ENCODE measurements at places on chromosomes 11 and 22.

- no peak for DNase-seq
Measured at GRCh38 chr11:76795290-76795935, 12.3 kb downstream of the TSKU start.

GRCh38 chr11:128506999-128507611, 80.3 kb downstream of the ETS1 start:
- peak; percentile 62 for DNase-seq

DNA sequence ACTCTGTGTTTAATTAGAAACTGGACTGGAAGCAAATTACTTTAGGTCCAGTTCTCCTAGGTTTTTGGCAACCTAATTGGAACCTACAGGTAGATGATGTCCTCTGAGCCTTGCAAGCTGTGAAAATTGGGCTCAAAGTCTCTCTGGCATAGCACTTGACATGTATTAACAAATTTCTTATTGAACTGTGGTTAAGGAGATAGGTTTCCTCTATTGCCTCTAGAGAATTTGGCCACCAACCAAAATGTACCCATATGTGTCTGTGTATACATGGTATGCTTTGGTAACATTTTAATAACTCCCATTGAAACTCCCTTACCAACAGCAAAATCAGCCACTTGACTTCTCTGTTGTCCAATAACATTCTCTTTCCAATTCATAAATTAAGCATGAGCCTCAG, at the start of gene OR4D10:
Gene OR4D10, plus strand, starts transcription at position 301 of the 400 bp plus-strand sequence. CDS start 4,115 bp downstream, outside the sequence.
- DNase-seq: no peak

GRCh38 chr11:134037046-134037908, 31.6 kb upstream of the JAM3 start:
- no peak for DNase-seq

DNA sequence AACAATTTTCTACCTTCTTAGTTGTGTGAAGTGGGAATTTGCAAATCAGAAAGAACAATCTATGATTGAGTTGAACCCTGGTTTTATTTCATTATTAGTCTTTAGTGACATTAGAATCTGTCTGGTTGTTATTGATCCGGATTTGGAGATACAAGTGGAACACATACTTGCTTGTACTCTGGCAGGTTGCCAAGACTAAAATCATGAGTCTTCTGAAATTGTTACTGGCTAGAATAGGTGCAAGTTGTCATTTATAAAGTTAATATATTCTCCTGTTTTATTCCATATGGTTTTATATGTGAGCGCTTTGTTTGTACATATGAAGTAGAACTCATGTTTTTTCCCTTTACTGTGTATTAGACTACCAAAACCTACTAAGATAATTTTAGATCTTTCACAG, 23.0 kb downstream of the CCDC15 start:
- no peak for DNase-seq

DNA sequence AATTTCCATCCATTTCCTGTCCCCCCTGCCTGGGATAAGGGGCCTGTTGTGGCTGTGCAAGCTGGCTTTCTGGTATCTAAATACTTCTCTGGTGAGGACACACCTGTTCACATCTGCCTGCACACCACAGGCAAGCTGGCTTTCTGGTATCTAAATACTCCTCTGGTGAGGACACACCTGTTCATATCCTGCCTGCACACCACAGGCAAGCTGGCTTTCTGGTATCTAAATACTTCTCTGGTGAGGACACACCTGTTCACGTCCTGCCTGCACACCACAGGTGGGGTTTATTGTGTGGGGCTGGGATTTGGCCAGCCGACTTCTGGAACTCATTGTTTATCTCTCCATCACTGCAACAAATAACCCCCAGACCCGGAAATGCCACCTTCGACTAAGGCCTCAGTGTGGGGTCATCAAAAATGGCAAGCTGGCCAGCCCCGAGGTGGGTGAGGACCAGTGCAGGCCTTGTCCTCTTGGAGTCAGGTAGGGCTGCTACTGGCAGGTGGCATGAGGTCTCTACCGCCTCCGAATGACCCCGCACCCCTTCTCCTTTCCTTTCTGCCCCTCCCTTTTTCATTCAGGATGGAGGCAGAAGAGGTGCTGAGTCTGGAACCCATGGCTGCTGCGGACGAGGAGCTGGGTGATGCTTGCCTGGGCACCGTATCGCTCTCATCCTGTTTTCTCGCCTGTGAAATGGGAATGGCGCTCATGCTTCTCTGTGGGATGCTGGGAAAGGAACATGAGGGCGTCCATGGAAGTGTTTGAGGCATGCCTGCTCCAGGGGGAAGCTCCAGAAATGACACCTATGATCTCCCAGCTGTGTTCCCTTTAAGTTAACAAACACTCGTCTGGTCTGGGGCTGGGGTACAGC, 43.5 kb upstream of the MYEOV start:
- DNase-seq: no peak

DNA sequence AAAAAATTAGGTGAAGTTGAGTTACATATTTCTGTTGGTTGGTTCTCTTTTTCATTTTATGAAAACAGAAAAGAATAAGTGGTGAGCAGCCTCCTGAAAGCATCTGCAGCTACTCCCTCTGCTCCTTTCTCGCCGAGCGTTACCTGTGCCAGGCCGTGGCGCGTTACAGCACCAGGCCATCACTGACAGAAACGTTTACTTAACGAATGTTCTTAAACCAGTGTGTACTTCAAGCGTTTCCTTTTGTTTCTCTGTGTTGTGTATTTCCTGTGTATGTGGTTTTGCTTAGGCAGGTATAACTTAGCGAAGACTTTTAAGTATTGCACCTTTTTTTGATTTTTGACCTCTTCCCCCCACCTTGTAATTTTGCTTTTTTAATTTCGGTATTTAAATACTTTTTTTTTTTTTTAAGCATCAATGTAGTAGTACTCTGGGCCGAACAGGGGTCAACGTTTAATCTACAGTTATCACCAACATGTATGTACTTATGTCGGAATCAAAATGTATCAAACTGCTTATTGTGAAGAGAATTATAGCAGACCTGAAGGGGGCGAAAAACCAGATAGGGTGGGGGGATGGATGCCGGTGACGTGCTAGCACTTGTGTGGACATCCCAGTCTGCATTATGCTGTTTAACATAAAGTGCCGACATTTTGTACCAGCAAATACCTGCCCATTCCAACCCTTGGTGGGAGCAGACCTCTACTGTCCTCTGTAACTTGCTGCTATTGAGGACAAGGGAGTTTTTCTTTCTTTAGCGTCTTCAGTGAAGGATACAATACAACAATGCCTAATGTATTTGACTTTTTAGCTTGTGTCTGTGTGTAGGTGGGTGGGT, 21.6 kb upstream of the ADSL start:
- no peak for DNase-seq

DNA sequence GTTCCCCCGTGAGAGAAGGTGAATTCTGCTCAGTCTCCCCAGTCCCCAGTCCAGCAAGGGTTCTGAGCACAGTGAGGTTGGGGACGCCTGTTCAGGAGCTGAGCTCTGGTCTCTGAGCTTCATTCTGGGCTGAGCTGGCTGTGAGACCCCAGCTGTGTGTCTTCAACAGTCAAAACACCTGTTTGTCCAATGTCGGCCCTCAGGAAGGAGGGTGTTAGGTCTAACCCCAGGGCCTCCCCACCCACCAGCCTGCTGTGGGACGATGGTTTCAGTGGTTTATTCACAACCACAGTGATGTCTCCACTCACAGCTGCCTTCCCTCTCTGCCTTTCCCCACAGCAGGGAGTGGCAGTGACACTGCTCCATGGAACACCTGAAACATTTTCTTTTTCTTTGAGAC, 1282.9 kb downstream of the TBC1D22A start:
- no peak for DNase-seq

GRCh38 chr11:91798240-91798639, 426.4 kb upstream of the FAT3 start:
- no peak for DNase-seq

DNA sequence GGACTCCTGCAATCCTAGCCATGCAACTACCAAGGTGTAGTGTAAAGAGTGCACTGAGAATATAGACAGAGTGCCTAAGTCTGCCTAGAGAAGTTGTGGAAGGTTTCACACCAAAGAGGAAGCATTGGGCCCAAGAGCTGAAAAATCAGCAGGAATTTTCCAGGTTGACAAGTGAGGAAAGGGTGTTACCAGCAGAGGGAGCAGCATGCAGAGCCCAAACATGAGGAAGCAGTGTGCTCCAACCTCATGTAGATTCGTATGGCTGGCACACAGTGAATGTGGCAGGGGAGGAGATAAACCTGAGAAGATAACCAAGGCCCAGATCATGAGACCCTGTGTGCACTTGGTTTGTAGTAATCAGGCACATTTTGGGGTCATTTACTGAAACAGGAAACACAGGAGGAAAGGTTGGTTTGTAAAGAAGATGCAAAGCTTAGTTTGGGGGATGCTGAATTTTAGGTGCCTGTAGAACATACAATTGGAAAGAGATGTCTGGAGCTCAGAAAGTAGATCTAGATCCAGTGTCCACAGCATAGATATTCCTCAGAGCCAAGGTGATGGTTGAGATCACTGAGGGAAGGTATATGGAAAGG, 1.7 kb downstream of the HPX start:
- peak; percentile 13 for DNase-seq

DNA sequence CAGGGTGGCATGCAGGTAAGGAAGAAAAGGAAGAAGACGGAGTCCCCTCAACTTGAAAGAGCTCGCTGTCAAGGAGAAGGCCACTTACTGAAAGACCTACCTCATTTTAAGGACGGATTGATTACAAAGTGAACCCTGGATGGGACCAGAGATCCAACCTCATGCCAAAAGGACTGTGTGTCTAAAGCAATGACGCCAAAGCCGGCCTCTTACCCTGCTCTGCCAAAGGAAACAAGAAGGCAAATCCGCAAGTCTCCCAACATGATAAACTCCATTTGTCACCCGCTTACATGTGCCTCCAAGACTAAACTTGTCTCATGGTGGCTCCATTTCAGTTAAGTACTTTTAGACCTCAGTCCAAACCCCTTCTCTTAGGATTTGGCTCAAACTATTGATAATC, 148.7 kb upstream of the MTMR2 start:
- DNase-seq: no peak

DNA sequence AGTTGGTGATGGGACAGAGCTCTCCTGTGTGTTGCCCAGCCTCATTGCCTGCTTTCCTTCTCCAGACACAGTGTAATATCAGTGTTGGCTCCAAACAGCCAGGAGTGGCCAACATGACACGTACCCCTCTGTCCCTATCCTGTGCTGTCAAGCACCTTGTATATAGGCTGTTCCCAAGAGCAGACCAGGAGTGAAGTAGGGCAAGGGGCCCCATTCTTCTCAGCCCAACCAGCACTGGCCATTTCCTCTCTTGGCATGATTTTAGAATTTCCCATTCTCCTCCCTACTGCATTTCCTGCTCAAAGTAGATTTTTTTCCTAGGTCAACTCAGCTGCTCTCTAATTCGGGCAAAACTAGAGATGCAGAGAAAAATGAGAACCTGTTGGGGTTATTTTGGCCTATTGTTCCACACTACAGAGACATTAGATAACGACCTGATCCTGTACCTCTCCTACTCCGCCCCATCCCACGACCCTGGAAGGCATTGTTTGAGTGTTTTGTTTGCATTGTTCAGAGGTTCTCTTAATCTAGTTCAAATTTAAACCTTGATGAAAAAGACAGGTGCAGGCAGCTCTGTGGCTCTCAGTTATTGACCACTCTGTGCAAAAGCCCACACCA, 95.6 kb downstream of the RASSF10 start:
- no peak for DNase-seq

DNA sequence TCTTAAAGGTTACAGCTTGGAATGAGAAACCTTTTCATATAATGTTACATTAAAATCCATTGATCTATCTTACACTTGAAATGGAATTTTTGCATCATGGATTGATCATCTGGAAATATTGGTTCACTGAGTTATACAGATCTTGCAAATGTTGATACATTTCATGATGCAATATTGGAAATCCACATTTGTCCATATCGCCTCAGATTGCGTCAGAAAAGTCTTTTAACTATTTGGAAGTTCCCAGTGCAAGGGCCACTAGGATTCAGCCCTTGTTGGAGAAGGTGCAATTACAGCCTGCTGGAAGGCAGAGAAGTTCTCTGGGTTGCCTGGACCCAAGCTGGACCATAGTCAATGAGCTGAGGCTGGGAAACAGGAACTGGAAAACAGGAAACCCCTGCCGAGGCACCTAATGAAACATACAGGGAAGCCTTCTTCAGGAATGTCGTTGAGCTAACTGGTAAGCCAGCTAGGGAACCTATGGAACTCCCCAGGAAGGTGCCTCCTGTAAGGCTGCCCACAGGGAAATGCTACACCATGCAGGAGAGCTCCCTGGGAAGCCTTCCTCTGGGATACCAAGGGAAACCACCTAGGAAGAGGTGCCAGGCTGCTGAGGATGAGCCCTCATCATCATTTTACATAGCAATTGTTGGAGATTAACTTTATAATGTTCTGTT, 600.4 kb upstream of the CADM1 start:
- DNase-seq: no peak

GRCh38 chr11:44858796-44859527, 91.7 kb downstream of the TP53I11 start:
- no peak for DNase-seq

GRCh38 chr11:2932850-2933251, 3.6 kb upstream of the PHLDA2 start:
- no peak for DNase-seq

- DNase-seq: no peak
Measured at GRCh38 chr11:15434529-15434928, 319.8 kb downstream of the INSC start.

DNA sequence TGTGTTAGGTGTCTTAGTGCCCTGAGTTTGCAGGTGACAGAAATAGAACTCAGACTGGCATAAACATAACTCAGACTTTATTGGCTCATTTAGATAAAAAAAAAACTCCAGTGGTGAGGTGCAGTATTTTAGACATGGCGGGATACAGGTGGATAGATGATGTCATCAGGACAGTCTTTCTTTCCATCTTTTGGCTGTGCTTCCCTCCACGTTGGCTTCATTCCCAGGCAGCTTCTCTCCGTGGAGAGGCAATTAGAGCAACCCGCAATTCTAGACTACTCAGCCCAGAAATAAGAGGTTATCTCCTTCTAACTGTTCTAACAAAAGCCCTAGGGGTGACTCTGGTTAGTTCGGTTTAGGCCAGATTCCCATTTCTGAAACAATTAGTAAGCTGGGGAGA, 40.5 kb downstream of the NCAM1 start:
- no peak for DNase-seq

GRCh38 chr22:50076646-50077535, 8.3 kb downstream of the MLC1 start:
- no peak for DNase-seq
